ENCODE measurements at places on chromosomes 5 and 9. TPM values are rescaled to one million over a fixed set of nuclear protein-coding genes. Genes with fewer than 3 reads are reported as not detected.
A peak's percentile ranks its signal among the peaks of the same experiment; 100 is the strongest.

DNA sequence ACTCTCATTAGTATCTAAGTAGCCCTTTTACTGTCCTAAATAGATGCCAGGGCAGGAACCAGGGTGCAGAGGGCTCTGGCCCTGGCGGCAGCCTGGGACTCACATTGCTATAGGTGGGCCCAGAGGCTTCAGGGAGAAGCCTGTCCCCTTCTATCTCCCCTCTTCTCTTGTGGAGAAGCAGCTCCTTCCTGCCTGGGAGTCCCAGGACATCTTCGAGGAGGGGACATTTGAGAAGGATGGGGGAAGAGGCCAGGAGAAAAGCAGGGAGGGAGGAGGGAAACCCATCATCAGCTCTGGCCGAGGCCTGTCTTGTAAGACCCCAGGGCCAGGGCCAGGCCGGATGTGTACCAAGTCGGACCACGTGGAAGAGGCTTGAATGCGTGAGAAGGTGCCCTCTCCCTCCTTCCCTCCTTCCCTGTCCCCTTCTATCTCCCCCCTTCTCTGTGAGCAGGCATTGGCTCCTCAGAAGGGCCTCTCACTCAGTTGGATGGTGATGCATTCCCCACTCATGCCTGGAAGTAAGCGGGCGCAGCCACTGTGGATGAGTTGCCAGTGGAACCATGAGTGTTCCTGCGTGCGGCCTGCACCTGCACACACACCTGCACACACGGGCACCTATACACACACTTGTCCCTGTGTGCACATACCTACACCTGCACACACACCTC is 20.7 kb upstream of the LPCAT1 start:
- peak; percentile 4 for DNase-seq

DNA sequence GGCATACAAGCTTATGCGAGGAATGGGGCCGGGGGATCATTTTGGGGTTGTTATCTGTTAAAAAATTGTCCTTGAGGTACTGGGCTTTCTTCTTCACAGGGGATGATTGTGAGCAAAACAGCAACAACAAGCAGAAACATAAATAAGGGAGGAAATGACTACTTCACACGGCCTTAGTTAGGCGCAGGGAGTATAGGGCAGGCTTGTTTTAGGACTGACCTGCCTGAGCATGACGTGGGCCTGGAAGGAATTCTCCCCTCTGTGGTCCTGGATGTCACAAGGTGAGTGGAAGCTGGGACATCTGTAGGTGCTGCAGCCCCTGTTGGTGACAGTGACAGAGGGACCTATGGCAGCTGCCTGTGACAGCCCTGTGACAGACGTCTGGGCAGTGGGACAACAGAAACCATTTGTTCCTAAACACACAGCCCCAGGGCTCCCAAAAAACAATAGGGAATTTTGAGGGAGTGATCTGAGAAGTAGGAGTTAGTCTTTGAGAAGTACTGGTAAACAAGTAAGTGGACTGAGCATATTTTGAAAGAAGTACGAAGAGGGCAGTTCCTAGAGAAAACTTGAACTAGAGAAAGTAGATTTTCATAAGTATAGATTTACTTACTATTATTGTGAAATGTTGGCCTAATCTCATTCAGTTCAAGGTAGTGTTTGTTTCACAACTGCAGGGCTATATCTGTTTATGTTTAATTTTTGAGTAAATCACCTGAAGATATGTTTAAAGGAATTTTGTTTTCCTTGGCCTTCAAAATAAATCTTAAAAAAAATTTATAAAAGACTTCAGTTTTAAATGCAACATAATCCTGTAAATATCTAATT is 113.1 kb downstream of the KDM4C start:
- DNase-seq: no peak

- no peak for DNase-seq
Observed at GRCh38 chr5:92364986-92365550, 982.0 kb upstream of the ARRDC3 start.

The HABP4 gene
- 8.1 TPM for total RNA-seq

DNA sequence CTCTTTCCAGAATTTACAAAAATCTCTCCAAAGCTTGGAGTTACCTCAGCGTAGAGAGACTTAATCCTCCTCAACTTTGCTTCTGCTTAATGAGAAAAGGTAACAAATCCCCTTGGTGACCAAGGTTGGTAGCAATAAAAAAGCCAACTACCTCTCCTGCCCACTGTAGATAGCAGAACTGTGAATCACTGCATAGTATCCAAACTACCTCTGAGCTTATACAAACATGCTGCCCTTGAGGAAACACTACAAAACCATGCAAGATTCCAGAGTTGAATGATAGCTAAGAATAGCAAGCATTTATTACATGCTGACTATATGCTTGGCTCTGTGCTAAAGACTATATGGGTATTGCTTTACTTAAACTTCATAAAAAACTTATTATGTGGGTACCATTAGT is 2.8 kb upstream of the ADAMTS12 start:
- no peak for DNase-seq

DNA sequence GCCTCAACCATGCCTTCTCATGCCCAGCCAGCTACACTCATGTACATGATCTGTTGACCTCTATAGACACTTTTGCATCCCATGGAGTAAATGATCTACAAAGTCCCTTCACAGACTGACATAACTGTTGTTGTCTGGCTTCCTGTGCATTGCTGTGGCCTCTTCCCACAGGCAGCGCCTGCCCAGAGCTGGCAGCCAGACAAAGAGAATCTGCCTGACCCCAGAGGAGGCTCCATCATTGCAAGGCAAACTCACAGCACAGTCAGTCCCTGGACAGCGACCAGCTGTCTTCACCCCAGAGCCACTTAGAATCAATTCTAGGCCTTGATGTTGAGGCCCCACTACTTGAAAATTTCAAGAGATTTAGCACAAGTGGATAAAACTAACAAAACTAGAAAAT is 65.5 kb downstream of the INSYN2B start:
- DNase-seq: no peak

DNA sequence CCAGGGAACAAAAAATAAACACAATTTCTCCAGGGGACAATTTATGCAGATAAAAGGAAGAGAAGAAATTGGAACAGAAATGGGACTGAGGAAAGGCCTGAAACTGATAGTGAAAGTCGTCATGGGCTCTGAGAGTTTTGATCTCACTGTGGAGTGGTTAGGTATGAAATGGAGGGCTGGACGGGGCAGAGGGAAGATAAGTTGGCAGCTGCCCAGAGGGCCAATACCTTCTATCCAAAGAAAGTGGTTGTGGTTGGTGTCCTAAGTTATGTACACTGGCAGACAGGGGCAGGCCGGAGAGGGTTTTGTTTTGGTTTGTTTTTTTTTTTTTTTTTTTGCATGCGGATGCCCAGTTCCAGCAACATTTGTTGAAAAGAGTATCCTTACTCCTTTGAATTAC is 46.1 kb downstream of the ZNF618 start:
- no peak for DNase-seq

- no peak for DNase-seq
Observed at GRCh38 chr5:61551637-61552313, 219.7 kb downstream of the ZSWIM6 start.

The PCDHB2 gene
- not detected for total RNA-seq

GRCh38 chr9:135105211-135105745 is 17.8 kb downstream of the OLFM1 start:
- no peak for DNase-seq

GRCh38 chr5:35902046-35902672 is 36.3 kb downstream of the CAPSL start:
- no peak for DNase-seq

DNA sequence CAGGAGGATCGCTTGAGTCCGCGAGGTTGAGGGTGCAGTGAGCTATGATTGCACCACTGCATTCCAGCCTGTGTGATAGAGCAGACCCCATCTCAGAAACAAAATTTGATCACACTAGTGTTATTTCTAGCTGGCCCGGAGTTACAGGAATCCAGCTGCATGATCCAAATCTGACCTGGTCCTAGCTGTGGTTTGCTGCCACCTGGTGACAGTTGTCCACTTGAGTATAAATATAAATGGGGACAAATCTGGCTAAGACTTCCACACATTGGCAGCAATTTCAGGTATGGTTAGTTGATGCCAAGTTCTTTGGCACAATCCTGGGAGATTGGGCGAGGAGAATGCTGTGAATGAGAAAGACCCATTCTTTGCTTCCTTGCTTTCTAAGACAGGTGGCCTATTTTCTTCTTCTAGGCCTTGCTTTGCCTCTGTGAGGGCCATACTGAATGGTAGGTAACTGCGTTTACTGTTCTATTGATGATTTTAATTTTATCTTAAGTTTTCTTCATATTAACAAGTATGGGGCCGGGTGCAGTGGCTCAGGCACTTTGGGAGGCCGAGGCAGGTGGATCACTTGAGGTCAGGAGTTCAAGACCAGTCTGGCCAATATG is 35.4 kb downstream of the UBE2R2 start:
- peak; percentile 23 for DNase-seq

DNA sequence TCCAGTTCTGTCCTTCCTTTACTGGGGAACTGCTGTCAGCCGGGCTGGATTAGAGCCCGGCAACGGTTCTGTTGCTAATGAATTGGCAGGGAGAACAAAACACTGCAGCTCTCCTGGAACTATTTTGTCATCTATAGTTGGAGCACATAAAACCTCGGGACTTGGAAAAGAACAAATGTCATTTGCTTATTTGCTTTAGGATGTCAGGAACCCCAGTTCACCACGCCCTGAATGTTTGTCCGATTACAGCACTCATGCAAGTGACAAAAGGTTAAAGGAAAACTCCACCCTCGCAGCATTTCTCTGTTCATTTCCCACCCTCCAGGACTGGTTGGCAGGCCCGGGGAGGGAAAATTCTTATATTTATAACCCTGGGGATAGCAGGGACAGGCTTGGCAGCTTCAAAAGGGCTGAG is 66.4 kb upstream of the PLPP1 start:
- no peak for DNase-seq

DNA sequence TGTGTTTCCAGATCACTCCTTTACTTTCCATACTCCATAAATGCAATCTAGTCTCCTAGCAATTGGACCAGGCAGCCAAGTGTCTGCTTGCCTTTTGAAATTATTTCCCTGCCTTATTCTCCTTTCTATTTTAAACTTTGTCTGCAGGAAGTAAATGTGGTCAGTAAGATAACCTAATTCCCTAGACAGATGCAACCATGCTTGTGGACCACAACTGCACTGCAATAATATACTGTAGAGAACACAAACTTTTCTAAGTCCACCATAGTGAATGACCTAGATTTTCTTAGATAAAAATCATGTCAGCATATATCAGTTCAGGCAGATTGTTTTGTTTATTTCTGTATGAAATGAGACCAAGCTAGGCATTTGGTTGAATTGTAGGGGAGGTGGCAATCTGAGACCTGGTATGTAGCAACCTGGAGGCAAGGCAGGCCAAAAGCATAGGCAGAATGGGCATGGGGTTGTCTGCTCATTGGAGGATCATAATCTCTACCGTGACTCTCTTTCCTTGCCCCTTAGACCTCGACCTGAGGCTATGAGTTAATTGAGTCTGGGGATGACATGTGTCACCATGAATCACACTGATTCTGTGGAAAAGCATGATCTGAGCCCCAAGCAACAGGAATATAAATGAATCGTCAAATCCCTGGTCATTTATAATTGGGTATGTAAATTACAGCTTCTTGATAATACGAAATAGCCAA is 20.7 kb downstream of the ACTL7B start:
- no peak for DNase-seq

- DNase-seq: no peak
Observed at GRCh38 chr5:9551567-9552537, 6.0 kb upstream of the SEMA5A start.

The PCDHB14 gene
- total RNA-seq: 0.11 TPM

GRCh38 chr5:111887706-111888105 is 130.7 kb upstream of the NREP start:
- DNase-seq: no peak

DNA sequence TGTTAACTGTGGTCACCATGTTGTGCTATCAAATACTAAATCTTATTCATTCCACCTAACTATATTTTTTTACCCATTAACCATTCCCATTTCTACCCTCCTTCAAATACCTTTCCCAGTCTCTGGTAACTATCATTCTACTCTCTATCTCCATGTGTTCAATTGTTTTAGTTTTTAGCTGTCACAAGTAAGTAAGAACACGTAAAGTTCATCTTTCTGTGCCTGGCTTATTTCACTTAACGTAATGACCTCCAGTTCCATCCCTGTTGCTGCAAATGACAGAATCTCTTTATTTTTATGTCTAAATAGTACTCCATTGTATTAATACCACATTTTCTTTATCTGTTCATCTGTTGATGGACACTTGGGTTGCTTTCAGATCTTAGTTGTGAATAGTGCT is 485.1 kb upstream of the CD180 start:
- no peak for DNase-seq

DNA sequence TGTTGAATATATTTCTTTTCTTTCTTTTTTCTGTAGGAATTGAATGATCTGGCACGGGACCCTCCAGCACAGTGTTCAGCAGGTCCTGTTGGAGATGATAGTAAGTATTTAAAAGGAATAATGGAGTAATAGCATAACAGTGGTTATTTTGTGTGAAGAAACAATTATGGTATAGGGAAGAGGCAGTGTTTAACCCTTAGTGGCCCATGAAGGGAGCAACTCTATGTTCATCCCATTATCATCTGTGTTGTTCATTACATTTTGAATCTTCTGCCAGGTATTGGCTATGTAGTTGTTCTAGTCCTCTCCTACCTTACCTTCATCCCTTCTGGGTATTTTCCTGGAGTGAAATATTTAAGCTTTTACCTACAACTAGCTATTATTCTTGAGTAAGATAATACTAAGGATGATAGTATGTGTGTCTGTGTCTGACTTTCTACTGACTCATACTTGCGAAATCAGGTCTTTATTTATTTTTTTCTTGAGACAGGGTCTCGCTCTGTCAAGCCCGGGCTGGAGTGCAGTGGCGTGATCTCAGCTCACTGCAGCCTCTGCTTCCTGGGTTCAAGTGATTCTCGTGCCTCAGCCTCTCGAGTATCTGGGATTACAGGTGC is 39.3 kb downstream of the UBE2D2 start:
- DNase-seq: no peak

The GARIN3 gene
- not detected for total RNA-seq

DNA sequence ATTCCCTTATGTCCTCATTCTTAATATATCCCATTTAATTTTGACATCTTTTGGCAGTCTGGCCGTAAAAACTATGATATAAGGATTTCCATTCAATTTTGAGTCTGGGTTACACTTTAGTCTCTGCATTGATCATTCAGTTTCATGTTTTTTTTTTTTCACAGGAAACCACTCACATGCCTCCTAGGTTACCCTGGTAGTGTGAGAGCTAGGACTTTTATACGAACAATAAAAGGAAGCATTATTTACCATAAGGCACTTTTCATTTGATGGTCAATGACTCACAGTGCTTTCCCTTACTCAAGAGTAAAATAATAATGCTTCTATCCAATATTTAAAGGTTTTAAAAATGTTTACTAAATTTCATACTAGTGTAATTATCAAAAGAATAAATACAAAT is 16.4 kb upstream of the DMAC1 start:
- no peak for DNase-seq

- DNase-seq: no peak
Observed at GRCh38 chr5:122816756-122817155, 28.7 kb upstream of the SNX24 start.

- DNase-seq: no peak
Observed at GRCh38 chr5:180287868-180288267, 4.0 kb downstream of the MAPK9 start.

The LCN2 gene
- total RNA-seq: not detected
